Activated T-cell treated with anti-CD3 and anti-CD28 coated beads for 48 hours (primary cell): ENCODE measurements at places on chromosomes 2 and 18.

GRCh38 chr2:22934747-22935146 is 450.2 kb upstream of the KLHL29 start:
- no peak for DNase-seq

GRCh38 chr2:216700088-216700567 is 4.8 kb upstream of the IGFBP5 start:
- DNase-seq = no peak

- no peak for DNase-seq
Measured at GRCh38 chr2:66694087-66694860, 259.3 kb downstream of the MEIS1 start.

- DNase-seq = no peak
Measured at GRCh38 chr2:186645999-186646398, 47.9 kb upstream of the FAM171B start.

GRCh38 chr2:240170883-240171282 is 30.4 kb upstream of the OTOS start:
- no peak for DNase-seq

DNA sequence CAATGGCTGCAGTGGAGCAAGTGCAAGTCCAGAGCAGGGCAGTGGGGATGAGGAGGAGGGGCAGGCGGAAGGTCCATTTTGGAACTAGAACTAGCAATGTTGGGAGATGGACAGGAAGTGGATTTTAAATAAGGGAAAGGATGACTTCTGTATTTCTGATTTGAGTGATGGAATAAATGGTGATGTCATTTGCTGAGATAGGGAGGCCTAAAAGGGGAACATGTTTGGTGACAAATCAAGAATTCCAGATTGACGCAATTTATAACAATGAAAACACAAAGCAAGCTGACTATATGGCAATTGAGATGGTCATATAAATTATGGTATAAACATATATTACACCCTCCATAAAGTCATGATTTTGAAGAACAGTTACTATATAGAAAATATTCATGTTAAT is 209.3 kb downstream of the SS18 start:
- DNase-seq = no peak

DNA sequence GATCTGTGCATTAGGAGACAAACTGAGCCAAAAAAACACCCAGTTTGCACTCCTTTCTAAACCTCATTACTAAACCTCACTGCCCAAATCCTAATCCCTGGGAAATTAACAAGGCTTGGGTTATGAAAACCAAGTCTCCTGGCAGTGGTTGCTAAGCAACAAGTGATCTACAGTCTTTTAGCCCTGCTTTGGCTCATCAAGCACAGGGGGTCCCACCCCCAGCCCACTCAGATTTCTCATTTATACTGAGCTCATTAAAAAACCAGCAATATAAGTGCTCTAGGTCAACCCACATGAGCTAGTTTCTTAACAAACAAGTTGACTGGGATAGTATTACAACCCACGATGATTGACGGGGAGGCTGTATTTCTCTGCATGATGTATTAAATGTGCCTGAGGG is 18.4 kb downstream of the DNER start:
- no peak for DNase-seq

GRCh38 chr18:58101291-58101794 is 57.3 kb downstream of the NEDD4L start:
- no peak for DNase-seq

DNA sequence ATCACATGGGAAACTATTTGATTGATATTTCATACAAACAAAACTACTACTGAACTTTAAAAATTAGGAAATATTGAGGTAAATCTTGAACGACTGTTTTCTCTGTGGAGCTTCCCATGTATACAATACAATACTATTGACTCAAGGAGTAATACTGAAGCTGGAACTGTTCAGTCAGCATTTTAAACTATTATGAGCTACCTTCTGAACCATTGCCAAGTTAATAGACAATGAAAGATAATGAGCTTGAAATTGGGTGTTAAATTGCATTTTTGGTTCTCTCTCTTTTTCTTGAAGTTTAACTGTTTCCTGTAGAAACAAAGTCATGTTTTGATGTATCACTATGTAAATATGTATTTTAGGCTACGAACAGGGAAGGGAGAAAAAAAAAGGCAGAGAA is 569.2 kb downstream of the ZEB2 start:
- no peak for DNase-seq

GRCh38 chr2:224968051-224968450 is 74.2 kb downstream of the DOCK10 start:
- DNase-seq = no peak

GRCh38 chr2:46174345-46175170 is 122.6 kb upstream of the EPAS1 start:
- no peak for DNase-seq

- no peak for DNase-seq
Measured at GRCh38 chr2:74481431-74481830, 1.4 kb downstream of the CCDC142 start.

- no peak for DNase-seq
Measured at GRCh38 chr18:79581406-79581805, 98.2 kb upstream of the CTDP1 start.
